ENCODE measurements at places on chromosomes 3 and 15.
A peak's percentile ranks its signal among the peaks of the same experiment; 100 is the strongest.

- peak; percentile 48 for DNase-seq
Measured at GRCh38 chr15:47822048-47822447, 104.7 kb downstream of the SEMA6D start.

DNA sequence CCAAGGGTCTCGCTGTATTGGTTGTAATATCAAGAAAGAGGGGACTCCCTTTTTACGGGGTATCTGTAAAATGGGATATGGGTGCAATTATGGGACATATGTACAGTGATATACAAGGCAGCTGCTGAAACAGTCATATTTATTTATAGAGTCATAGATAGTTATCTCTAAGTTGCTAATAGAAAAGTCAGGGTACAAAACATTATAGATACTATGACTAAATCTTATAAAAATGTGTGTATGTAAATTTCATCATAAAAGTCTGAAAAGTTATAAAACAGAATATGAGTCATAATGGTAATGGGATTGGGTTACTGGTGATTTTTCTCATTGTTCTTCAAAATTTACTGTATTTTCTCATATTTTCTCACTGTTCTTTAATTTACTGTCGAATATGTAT, 344.9 kb upstream of the SLCO3A1 start:
- DNase-seq: no peak

- DNase-seq: no peak
Measured at GRCh38 chr15:32682977-32683630, 34.7 kb upstream of the GREM1 start.

GRCh38 chr3:12828751-12829150, 12.6 kb downstream of the RPL32 start:
- DNase-seq: no peak

DNA sequence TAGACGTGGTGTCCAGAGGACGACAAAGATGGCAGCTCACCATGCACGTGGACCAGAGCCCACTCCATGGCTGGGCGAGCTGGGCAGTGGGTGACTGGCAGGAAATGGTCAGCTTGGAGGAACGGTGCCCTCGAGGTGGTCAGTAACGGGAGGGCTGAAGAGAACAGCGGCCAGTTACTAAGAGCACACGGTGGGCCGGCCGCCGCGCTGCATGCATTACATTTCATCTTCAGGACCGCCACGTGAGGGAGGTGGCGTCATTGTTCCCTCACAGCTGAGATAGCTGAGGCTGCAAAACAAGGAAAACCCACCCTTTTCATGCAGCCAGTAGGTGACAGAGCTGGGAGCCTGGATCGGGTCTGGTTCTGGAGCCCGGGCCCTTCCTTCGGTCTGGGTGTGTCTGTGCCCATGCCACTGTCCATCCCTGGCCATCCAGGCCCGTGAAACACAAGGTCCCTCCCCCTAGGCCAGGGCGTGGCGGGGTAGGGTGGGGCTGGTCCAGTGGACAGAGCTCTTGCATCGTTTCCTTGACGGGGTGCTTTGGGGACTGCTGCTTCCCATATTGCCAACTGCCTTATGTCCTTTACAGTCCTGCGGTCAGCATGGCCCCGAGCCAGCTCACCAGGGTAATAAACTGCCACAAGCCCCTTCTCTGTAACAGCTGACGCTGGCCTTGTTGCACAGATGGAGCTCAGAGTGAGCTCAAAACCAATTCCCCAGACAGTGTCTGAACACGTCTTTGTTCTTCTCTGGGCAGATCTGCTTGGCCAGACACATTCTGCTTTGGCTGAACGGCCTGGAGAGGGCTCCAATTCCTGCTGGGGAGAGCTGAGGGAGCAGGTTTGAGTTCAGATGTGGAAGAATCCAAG, 51.8 kb downstream of the RGMA start:
- no peak for DNase-seq

GRCh38 chr15:31251165-31251564, 75.5 kb upstream of the KLF13 start:
- no peak for DNase-seq

- no peak for DNase-seq
Measured at GRCh38 chr15:56794165-56794552, 60.9 kb upstream of the ZNF280D start.

DNA sequence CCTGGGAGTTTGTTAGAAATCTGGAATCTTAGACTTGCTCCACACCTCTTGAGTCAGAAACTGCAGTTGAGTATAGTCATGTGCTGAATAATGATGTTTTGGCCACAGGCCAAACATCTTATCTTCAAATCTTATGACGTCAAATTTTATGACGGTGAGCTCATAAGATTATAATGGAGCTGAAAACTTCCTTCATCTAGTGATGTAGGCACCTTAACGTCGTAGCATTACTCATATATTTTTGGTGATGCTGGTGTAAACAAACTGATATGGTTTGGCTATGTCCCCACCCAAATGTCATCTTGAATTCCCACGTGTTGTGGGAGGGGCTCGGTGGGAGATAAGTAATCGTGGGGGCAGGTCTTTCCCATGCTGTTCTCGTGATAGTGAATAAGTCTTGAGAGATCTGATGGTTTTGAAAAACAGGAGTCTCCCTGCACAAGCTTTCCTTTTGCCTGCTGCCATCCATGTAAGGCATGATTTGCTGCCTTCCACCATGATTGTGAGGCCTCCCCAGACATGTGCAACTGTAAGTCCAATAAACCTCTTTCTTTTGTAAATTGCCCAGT, 268.0 kb upstream of the PROK2 start:
- no peak for DNase-seq

DNA sequence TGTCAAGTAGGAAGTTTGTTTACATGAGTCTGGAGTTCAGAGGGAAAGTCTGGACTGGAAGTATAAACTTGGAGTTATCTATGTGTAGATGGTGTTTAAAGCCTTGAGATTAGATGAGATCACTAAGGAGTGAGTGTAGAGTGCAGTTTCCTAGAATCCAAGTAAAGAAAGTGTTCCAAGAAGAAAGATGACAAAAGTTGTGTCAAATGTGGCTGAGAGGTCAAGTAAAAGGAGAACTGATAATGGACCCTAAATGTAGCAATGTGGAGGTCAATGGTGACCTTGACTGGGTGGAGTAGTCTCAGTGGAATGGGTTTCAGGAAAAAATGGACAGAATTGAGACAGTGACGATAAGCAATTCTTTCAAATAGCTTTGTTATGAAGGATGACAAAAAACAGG, 39.9 kb upstream of the ULK4 start:
- no peak for DNase-seq

DNA sequence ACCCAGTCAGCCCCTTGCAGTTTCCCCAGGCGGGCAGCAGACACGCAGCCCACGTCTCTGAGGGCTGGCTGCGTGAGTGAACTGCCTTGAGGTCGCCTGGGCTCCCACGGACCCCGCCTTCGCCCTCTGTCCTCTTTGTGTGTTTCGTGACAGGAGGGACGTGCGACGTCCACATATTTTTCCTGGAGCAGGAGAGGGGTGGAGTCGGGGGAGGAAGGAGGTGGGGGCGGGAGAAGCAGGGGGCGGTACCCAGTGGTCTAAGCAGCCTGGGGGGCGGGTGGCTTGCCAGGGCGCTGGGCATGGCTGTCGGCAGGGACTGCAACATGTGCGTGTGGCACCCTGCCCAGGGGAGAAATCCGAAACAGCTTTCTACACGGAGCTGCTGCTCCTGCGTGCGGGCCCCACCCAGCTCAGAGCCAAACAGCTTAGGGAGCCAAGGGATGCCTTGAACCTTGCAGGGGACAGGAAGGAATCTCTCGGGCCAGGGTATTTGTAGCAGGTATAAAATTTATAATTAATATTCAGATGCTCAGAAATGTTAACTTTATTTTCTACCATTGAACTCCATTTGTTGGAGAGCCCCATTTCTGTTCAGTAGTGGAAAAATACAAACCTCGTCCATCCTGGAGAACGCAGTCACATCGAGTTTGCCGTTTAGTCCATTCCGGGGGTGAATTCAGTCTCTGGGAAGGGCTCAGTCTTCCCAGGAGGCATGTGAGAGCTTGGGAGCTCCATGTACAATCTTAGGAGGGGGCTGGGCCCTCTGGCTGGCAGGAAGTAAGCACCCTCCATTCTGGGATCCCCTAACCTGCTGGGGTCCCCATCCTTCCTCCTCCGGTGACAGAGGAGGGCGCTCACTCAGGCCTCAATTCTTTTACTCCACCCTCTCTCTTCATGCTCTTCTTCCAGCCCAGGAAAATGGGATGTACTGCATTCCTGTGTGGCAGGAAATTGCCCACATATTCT, 79.1 kb upstream of the MEF2A start:
- peak; percentile 48 for DNase-seq

- DNase-seq: peak; percentile 68
Measured at GRCh38 chr3:112582244-112582874, 20.5 kb downstream of the SLC35A5 start.

DNA sequence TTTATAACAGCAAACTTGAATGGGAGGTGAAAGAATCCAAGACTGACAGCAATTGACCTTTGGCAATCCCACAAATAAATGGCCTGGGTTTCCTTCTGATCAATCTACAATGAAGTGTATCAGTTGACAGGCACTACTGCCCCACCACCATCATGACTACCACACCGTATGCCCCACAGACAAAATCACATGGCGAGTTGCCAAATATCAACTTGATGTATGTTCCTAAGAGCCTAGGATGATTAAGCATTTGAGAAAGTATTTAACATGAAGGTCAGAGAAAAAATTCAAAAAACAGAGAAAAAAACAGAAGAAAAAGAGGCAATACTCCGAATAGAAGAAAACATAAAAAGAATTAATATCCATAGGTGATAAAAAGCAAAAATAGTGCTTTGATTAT, 215.9 kb upstream of the STAC start:
- DNase-seq: no peak

DNA sequence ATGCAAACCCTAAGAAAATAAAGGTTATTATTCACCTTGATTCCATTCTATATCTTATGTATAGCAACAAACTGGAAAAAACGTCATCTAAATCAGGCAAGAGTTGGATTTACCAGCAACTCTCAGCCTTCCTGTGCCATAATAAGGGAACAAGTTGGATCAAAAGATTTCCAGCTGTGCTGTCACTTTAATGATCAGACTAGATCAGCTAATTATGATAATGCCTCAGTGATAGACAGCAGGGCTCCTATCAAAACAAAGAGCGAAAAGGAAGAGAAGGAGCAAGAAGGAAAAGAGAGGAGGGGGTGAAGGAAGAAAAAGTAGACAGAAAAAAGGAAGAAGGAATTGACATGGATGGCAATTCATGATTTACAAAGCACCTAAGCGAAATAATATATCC, 36.7 kb upstream of the BCL6 start:
- DNase-seq: no peak

DNA sequence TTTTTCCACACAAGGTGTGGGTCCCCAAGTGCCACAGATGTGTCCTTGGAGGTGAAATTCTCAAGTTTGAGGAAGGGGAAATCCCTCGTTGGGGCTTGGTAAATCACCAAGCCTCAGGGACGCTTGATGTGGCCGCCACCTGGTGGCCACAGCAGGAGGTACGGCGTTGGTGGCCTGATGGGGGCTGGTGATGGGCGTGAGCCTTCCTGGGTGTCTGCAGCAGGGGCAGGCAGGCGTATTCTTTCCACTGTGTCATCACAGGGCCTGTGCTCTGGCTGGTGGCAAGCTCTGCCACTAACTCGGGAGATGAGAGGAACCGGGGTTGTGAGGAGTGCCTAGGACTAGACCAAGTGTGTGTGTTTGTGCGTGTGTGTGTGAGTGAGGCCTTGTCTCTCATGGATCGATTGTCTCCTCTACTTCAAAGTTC, 4.2 kb downstream of the ACOX2 start:
- peak; percentile 64 for DNase-seq

DNA sequence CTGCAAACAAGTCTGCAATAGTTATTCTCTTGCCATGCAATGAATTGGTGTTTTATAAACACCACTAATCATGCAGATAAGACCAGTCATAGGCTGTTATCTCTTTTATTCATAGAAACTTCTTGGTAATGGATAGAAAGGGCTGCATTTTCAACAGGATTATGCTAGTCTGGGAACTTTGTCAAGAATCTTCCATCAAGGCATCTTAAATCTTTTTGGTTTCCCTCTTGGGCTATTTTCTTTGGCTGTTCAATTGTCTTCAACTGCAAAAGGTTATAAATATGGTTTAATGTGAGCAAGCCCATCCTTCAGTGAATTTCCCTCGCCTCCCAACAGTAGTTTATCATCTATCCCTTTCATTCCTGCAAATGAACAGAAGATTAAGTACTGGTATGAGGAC, 59.0 kb upstream of the MINAR1 start:
- no peak for DNase-seq

DNA sequence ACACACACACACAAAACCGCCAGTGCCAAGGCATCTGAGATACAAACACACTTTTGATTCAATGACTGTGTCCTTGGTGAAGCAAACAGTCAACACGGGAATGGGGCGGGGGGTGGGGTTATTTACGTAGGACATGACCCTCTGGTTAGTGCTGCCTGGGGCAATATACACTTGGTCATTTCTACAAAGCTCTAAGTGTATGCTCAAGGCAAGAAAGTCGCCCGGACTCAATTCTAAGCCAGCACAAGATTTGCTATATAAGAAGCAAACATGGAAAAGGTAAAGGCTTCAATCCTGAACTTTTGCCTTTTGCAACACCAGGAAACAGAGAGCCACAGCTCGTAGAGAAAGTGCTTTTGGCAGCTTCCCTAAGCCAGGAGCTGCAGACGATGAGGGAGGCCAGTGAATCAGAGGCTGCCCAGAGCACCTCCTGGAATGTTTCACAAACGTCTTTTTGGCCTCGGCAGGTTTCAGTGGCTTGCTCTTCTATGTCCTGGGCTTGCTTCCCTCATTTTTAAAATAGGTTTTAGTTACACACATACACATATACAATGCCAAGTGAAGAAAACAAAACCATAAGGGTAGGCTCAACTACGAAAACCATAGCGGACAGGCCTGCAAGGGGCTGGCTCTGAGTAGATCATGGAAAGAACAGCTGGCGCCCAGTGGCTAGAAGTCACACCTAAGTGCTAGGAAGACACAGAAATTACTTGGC, 73.6 kb downstream of the TM4SF4 start:
- DNase-seq: peak; percentile 52

DNA sequence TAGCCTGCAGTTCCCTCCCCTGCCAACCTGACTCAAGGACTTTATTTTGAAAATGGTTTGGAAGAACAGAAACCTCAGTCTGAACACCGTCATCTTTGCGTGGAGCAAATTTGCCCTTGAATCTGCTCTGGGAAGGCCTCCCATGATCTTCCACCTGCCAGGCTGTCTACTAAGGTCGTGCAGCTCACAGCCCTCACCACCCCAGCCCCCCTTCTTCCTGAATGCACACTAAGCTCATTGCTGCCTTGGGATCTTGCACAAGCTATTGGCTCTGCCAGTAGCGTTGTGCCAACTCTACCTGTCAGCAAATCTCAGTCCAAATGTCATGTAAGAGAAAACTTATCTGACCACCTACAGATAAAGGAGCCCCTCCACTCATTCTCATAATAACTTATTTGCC, 141.5 kb downstream of the USP13 start:
- DNase-seq: no peak

DNA sequence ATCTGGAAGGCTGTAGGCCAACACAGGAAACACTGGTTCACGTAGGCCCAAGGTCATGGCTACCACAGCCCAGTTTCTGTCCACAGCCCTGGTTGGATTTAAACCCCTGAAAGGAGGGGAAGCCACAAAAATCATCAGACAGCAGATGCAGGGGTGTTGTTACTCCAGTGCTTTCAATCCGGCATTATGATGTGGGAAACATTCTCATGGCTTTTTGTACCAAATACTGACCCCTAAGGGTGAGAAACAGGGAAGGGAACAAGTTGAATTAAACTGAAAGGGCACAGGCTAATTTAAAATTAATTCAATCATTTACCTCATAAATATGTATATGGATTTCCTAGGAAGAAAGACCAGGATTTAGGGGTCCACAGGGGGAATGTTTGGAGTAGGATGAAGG, 375.6 kb downstream of the CTNNB1 start:
- DNase-seq: peak; percentile 24

GRCh38 chr3:30370681-30371271, 235.6 kb upstream of the TGFBR2 start:
- no peak for DNase-seq

- no peak for DNase-seq
Measured at GRCh38 chr3:15032650-15033049, 32.5 kb downstream of the MRPS25 start.
